ENCODE measurements at places on chromosomes 7 and 10.

- no peak for DNase-seq
Measured at GRCh38 chr7:112092306-112092705, 113.9 kb downstream of the DOCK4 start.

- DNase-seq = no peak
Measured at GRCh38 chr7:835485-836401, 3.5 kb downstream of the SUN1 start.

DNA sequence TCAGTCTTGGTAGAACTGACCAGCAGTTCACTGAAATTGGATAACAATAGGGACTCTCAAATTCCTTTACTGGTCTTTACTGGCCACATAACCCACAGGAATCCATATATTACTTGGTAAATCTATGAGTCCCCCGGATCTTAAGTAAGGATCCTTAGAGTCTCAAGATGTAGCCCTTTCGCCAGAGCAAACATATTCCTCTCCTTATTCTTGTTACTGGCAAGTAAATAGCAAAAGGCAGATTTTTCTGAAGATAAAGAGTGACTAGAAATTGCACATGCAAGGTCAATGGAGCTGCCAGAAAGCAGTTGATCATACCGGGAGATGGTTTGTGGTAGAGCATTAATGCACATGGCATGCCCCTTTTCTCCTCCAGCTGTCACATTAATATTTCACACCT, 283.0 kb downstream of the HDAC9 start:
- DNase-seq = no peak

DNA sequence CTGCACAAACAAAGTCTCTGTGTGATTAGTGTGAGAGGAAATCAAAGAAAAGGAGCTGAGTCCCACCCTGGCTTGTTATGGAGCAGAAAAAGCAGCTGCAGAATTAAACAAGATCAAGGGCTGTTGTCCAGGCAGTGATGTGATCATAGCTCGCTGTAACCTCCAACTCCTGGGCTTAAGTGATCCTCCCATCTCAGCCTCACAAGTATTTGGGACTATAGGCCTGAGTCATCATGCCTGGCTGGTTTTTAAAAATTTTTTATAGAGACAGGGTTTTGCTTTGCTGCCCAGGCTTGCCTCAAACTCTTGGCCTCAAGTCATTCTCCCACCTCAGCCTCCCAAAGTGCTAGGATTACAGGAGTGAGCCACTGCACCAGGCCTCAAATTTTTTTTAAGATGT, 88.9 kb downstream of the IPMK start:
- DNase-seq = no peak

- no peak for DNase-seq
Measured at GRCh38 chr10:23556727-23557440, 118.0 kb downstream of the OTUD1 start.

DNA sequence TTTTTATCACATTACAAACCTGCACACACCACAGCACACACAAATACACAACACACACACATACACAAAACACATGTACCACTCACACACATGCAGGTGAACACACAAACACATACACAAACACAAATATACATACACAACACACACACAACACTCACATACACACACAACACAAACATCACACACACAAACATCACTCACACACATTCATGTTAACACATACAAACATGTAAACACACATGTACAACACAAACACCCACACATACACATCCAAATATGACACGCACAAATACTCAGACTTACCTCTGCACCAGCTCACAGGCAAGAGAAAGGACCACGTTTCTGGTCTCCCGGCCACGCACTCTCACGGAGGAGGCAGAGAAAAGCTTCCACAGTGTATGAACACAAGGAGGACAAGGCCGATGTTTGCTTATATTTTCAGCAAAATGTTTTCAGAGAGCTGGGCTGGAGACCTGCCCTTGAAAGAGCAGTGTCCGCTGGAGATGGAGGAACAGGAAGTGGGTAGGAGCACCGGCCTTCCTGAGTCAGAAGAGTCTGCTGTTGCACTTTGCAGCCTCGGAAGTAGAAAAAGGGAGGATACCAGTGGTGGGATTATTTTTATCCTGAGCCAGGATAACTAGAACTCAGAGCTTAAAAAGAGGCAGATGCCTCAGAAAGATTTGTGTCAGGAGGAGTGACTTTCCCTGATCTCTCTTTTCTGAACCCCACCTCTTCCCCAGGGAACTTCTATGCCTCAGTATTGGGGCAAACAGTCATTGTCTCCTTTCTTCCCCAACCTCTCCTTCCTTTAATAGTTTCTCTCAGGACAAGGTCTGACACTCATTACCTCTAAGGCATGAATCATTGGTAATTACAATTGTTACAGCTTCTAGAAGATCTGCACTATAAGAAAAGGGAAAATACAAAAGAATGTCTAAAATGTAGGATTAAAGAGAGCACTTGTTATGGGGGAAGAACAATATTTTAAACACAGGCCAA, at the start of gene GIMAP6:
Gene GIMAP6 (minus strand): TSS at position 520 of the 999 bp plus-strand sequence. CDS start 2,243 bp downstream, outside the sequence.
- DNase-seq = no peak

GRCh38 chr10:109027534-109028185, 895.7 kb downstream of the XPNPEP1 start:
- no peak for DNase-seq

DNA sequence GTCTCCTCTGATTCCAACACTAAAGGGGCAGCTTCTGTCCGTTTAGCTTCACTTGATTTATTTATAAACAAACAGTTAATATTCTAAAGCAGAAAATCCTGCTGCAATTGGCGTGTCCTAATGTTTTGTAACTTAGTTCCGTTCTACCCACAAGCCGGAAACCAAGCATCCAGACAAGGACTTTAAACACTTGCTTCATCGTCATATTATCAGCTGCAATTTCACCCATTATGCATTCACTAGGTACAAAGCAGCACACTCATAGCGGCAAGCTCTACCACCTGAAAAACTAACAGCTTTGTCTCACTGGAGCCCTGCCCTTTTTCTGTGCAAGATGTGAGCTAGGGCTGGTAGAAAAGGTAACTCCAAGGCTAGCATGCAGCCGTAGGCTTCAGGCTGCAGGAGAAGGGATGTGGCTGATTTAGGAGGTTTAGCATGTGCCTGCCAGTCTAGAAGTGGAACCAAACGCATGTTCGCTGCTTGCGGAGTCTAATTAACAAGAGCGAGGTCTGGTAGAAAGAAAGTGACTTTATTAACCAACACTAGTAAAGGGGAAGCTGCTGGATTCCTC, 43.7 kb upstream of the BPGM start:
- no peak for DNase-seq

- no peak for DNase-seq
Measured at GRCh38 chr7:4439444-4439843, 242.7 kb upstream of the FOXK1 start.

DNA sequence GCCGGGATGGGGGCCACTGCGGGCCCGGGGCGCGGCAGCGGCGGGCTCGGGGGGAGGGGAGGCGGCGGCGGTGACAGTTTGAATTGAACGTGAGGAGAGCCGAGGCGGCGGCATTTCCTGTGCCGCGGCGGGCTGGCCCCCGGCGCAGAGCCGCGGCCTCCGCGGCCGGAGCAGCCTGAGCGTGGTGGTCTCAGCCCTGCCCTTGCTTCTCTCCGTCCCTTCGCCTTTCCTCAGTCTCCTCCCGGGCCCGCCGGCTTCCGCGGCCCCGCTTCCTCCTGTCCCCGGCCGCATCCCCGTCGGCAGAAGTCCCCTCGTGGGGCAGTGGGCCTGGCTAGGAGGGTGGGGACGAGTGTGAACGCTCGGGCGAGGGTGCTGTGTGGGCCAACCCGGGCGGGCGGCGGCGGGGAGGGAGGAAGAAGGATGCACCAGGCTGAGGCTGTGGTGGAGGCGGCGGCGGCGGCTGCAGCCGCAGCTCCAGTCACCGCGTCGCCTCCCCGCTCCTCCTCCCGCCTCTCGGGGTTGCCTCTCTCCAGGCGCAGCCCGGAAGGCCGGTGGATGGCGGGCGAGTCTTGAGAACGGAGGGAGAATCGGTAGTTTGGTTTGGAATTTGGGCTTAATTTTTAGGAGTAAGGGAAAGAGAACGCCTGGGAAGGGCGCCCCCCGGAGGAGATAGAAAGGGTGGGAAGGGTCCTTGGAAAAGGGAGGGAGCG, 690 bp downstream of the SEPTIN7 start:
- peak; percentile 77 for DNase-seq

DNA sequence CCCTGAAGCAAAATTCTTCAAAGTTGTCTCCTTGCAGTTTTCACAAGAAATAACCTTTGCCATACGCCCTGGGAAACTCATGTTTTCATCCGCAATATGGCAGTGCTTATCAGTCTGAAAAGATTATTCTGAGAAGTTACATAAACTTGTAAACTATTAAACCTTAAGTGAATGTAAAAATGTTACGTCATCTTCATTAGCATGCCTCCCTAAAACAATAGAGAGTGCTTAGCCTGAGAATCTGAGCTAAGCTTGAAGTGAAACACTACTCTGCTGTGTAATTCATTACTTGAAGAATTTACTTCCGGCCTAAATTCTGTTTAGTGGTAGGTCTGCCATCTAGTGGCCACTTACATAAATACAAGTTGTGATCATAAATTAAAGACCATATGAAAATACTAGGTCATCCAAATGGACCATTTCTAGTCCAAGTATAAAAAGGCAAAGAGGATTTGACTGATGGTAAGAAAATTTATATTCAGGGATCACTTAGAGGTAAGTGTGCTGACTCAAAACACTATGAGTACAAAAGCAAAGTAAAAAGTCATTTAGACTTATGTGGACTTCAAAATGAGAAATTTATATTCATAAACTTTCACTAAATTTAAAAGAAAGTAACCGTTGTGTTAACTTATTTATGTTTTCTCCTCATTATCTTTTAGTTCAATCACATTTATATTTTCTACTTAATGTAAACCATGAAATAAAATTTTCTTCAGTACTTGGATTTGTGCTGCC, 745.1 kb upstream of the LRRTM3 start:
- peak; percentile 74 for DNase-seq

DNA sequence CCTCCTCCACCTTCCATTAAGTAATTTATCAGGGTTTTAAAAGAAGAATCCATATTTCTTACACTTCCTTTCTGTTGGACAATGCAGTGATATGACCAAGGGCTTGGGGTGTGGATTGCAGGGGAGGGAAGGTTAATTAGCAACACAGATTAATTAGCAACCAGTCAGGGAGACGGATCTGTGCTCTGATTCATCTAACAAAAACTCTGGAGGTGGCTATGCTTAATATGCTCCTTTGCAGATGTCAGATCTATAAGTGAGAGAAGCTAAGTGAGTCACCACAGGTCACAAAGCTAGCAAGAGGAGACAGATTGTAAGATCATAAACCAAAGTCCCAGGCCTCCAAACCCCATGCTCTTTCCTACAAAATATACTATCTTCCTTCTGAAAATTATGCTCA, 178.8 kb upstream of the ITGB1 start:
- DNase-seq = peak; percentile 31

GRCh38 chr10:112785089-112785488, 165.0 kb upstream of the TCF7L2 start:
- no peak for DNase-seq

DNA sequence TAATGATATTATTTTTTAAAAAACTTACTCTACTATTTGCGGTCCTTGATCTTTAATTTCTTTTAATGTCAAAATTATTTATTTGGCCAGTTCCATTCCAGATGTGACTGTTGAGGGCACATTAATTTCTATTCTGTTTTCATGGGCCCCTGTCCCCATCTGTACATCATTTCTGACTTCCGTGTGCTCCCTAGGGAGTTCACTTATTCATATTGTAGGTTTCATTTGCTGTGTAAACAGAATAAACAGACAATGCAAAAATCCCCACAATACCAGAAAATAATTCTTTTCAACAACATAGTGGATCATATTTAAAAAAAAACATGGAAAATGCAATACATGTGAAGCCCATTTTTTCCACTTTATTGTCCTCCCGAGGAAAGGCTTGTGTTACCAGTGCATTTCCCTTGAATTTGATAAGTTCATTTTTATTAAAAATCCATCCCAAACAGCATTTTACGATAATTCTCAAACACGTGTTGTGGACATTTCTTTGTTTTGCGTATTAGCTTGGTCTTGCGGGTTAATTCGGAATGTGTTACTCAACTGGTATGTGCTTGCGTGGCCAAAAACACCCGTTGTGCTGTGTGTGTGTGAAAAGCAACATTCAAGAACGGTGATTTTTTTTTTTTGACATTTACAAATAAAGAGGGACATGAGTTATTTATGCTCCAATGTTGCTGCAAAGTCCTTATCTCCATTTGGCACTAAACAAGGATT, 138.4 kb downstream of the MGMT start:
- no peak for DNase-seq

DNA sequence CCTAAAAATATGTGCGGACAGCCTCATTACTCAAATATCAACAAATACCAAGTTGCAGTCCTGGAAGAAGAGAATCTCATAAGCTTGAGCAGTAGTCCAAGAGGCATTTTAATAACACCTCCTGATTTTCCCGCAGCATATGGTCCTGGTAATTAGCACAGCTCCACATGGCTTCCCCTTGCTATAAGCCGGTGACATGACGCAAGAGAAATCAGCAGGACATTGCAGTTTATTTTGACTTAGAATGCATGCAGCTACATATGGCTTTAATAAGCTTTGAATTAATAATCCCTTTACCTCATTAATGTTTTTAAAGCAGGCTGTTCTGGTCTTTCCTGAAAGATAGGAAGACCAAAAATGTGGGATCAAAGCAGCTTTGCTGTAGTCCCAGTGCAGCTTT, 137.6 kb downstream of the RAMP3 start:
- no peak for DNase-seq
